ENCODE measurements at places on chromosomes 5 and 9.

DNA sequence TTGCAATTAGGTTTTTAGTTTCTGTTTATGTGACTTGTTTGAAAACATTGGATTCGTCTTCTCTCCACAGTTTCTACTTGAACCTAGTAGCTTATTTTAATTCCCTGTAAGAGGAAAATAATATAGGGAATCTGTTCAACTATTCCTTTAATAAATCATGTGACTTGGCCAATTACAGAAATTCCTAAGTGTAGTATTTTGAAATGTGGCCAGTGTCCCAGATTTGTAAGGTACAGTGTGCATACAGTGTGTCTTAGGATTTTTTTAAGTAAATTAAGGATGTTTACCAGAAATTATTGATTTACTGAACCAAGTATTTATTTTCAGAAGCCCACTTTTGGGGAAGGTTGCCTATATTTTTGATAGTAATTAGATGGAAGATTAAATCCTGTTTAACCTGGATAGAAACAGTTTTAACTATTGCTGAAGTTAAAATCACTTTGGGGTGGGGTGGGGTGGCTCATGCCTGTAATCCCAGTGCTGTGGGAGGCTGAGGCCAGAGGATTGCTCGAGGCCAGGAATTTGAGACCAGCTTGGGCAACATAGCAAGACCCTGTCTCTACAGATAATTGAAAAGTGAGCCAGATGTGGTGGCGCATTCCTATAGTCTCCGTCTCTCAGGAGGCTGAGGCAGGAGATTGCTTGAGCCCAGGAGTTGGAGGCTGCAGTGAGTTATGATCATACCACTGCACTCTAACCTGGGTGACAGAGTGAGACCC lies 36.9 kb downstream of the G3BP1 start:
- DNase-seq = no peak

DNA sequence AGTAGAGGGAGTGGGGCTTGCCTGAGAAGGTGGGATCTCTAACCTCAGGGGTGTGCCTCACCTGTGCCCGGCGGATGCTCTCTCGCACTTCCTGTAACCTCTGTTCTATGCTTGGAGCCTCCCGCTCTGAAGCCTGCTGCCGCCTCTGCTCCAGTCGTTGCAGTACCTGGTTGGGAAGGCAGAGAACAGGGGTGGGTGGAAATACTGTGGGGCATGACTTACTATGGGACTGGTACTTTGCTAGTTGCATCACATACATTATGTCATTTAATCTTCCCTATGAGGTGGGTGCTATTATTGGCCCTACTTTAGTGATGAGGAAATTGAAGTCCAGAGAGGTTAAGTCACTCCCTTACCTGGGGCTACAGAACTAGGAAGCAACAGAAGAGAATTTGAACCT lies 5.2 kb downstream of the FCHSD1 start:
- no peak for DNase-seq

- DNase-seq = no peak
These were observed 75.0 kb upstream of the HSPA9 start for GRCh38 chr5:138650196-138650595.

DNA sequence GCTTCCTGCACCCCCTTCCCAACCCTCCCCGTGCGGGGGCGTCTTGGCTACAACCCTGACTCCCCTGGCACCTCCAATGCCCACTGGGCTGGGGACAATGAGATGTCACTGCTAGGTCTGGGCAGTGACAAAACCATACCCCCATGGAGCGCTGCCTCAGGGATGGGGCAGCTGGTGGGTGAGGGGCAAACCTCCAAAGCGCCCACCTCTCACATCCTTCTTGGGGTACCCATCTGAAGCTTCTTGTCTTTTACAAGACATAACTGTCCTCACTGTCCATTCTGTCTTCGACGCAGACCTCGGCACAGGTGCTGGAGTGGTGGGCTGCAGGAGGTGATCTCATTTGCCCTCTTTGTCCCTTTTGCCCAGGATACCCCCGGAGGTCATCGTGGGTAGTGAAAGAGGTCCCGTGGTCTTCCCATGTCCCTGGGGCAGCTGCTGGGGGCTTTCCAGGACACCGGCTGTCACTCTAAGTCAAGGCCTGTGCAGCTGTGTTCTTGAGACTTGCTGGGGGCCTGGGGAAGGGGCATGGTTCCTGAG lies 27.8 kb upstream of the CSF1R start:
- no peak for DNase-seq

GRCh38 chr5:31866166-31866565 lies 227.2 kb downstream of the PDZD2 start:
- DNase-seq = no peak

GRCh38 chr9:115781070-115781736 lies 372.4 kb upstream of the PAPPA start:
- no peak for DNase-seq

DNA sequence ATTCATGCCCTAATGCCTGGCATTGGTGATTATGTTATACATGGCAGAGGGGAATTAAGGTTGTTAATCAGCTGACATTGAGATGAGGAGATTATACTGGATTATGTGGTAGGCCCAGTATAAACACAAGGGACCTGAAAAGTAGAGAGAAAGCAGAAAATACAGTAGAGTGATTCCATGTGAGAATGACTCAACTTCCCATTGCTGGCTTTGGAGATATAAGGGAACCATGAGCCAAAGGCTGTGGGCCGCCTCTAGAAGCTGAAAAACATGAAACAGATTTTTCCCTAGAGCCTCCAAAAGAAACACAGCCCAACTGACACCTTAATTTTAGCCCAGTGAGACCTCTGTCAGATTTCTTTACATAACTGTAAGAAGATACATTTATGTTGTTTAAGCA lies 65.0 kb upstream of the CTXN3 start:
- DNase-seq = no peak
